ENCODE measurements at places on chromosomes 3 and 15.

GRCh38 chr3:69869643-69870042, 129.9 kb upstream of the SAMMSON start:
- DNase-seq = no peak

- no peak for DNase-seq
Measured at GRCh38 chr3:61802772-61803171, 241.4 kb downstream of the PTPRG start.

- no peak for DNase-seq
Measured at GRCh38 chr3:196138482-196139254, 56.8 kb upstream of the TFRC start.

DNA sequence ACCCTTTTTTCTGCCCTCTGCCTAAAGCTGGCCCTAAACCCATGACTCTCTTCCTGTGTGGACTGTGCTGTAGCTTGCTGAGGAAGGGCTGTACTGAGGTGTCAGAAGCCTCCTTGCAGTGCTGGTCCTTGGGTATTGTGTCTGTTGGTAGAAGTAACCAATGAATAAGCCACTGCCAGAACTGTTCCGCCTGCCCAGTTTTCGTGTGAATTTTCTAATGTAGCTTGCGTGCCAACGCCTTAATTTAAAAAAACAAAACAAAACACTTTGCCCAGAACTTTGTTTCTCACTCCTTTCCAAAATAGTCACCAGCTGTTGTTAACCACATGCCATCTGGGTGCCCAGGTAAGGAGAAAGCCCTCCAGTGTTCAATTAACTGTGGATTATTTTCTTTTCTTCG, 101.9 kb downstream of the KLHL25 start:
- no peak for DNase-seq

DNA sequence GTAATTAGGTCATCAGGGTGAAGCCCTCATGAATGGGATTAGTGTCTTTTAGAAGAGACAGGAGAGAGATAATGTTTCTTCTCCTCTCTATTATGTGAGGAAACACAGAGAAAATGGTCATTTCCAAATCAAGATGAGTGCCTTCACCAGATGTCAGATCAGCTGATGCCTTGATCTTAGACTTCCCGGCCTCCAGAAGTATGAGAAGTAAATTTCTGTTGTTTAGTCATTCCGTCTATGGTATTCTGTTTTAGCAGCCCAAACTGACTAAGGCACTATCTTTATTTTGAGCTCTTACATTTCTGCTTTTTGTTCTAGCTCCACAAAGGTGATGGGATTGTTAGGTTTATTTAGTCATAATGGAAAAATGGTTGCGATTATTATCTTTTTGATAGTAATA, 273.2 kb upstream of the GADL1 start:
- DNase-seq = no peak

GRCh38 chr3:31815006-31815405, 166.1 kb downstream of the OSBPL10 start:
- DNase-seq = no peak

GRCh38 chr3:13653631-13654279, 104.8 kb downstream of the FBLN2 start:
- DNase-seq = no peak

GRCh38 chr3:39721076-39721475, 88.3 kb upstream of the MYRIP start:
- no peak for DNase-seq

GRCh38 chr15:88637436-88637835, 1.4 kb upstream of the ISG20 start:
- no peak for DNase-seq

DNA sequence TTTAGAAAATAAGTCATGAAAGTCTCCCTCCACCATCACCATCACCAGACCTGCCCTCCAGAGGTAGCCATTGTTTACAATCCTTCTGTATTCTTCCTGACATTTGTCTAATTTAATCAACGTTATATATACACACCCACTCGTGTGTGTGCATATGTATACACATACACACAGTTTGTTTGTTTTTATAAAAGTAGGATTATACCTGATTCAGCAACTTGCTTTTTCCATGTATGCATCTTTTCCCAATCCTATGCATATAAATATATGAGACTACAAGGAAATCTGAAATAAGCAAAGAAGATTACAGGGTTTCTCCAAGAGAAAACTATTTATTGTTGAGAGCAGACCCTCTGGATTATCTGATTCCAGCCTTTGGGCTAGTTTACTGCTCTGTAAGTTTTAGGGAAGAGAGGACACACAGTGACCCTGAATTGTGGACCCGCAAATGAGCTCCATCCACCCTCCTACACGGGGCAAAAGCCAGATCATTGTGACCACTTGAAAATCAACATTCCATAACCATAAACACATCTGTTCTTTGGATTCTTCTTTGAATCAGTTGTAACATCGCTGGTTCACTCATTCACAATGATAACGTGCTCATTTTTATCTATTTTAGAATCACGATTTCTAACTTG, 104.3 kb downstream of the CPN2 start:
- DNase-seq = no peak

DNA sequence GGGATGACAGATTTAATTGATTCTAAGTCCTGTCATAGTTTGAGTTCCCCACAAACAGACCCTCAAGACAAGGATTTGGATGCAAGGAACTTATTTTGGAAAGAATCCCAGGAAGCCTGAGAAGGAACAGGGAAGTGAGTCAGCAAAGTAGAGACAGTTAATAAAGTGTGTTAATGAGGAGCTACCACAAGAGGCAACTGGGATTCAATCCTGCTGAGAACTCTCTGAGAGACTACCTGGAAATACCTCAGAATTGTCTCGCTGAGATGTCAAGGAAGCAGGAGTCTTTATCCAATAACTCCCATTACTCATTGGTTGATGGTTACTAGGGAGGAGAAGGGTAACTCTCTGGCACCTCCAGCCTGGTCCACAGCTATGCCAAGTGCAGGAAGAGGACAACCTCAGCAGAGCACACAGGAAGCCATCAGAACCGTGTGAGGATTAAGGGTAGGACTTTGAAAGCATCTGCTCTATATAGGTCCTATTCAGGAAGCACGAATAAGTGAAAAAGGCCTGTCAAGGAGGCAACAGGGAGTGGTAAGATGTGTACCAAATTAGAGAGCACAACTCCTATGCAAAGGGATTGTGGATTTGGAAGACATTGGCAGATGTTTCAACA, 311.1 kb upstream of the KCNH8 start:
- no peak for DNase-seq

GRCh38 chr15:42082823-42083604, 11.3 kb downstream of the PLA2G4D start:
- DNase-seq = no peak

DNA sequence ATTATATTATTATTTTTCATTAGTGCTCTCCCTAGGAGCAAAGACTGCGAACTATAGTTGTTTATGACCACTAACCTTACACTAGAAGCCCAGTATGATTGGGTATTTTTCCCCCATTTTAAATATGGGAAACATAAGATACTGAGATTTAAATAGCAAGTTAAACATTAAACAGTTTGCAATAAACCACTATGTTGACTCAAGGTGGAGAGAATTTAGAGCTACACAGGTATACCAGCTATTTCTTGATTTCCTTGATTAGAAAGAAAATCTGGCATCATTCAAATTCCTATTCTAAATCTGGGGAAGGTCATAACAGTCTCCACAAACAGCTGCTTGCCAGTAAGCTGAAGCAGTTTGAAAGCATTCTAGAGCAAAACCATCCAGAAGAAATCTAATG, 863.8 kb upstream of the CFAP20DC start:
- no peak for DNase-seq

DNA sequence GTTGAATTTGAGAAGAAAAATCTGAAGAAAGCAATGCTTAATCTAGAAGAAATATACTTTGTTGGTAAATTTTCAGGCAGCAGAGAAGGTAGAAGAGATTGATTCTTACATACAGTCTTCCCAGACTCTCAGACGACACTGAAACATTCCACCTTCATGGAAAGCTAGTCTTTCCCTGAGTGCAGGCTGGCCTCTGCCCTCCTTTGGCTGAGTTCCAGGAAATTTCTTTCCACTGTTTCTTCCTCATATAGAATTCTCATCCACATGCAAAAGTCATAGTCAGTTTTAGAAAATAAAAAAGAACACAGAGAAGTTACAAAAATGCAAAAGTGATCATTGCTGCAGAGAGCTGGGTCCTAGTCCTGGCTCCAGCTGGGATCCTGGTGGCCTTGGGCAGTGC, 142.5 kb upstream of the PRR23C start:
- DNase-seq = no peak

DNA sequence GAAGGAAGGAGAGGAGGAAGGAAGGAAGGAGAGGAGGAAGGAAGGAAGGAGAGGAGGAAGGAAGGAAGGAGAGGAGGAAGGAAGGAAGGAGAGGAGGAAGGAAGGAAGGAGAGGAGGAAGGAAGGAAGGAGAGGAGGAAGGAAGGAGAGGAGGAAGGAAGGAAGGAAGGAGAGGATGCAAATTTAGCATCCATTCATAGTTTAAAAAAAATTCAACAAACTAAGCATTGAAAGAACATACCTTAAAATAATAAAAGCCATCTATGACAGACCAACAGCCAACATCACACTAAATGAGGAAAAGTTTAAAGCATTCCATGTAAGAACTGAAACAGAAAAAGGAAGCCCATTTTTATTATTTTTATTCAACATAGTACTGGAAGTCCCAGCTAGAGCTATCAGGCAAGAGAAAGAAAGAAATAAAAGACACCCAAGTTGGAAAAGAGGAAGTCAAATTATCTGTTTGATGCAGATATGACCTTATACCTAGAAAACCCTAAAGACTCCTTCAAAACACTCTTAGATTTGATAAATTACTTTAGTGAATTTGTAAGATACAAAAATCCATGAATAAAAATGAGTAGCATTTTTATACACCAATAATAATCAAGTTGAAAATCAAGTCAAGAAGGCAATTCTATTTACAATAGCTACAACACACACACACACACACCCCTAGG, 52.2 kb upstream of the FXR1 start:
- DNase-seq = no peak

DNA sequence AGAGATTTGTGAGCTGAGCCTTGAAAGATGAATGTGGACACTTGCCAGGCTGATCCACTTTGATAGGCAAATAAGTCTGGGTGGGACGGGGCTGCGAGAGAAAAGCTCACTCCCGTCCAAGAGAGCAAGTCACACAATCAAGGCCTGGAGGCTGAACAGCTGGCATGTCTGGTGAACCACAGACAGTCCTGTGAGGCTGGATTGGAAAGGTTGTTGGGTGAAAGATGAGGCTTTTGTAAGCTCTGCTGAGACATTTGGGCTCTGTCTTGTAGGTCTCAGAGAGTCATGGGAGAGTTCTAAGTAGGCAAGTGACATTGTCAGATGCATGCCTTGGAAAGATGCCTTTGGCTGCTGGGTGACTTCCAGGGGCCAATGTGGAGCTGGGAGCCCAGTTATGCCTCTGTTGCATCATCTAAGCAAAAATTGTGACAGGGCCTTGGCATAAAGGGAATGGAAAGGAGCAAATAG, 38.5 kb downstream of the RPLP1 start:
- DNase-seq = no peak

DNA sequence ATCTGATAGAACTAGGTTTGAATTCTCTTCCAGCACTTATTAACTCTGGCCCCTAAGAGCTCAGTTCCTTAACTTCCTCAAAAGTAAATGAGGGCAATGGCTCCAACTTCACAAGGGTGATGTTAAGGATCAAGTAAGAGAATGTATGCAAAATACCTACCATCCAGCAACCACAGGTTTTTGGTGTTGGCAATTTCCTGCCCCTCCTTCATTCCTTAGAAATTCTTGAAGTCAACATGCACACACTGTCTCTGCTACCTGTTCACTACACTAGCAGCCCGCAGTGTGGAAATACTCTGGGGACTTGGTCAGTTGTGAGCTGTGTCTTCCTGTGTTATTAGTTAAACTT, 5.0 kb downstream of the ZBED2 start:
- DNase-seq = no peak

GRCh38 chr3:133096900-133097613, 58.9 kb downstream of the TMEM108 start:
- no peak for DNase-seq

DNA sequence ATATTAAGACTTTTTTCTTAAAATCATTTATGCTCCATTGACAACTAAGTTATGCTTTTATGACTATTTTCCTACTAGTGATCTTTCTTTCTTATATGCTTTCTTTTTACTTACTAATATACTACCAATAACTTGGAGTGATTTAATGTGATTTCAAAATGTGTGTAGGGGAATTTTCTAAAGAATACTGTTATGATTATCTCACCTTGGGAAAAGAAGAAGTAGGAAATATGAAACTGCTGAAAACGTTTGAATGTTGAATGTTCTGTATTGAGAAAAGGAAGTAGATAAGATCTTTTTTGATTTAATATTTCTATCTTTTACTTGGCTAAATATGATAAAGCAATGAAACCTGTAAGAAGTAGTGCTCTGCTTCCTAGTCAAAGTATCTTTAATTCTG, 7.8 kb upstream of the CD200R1 start:
- DNase-seq = no peak
